ENCODE measurements at places on chromosomes 2 and 18.
A peak's percentile ranks its signal among the peaks of the same experiment; 100 is the strongest.

GRCh38 chr2:26699295-26699694 is 6.8 kb downstream of the KCNK3 start:
- DNase-seq = no peak

DNA sequence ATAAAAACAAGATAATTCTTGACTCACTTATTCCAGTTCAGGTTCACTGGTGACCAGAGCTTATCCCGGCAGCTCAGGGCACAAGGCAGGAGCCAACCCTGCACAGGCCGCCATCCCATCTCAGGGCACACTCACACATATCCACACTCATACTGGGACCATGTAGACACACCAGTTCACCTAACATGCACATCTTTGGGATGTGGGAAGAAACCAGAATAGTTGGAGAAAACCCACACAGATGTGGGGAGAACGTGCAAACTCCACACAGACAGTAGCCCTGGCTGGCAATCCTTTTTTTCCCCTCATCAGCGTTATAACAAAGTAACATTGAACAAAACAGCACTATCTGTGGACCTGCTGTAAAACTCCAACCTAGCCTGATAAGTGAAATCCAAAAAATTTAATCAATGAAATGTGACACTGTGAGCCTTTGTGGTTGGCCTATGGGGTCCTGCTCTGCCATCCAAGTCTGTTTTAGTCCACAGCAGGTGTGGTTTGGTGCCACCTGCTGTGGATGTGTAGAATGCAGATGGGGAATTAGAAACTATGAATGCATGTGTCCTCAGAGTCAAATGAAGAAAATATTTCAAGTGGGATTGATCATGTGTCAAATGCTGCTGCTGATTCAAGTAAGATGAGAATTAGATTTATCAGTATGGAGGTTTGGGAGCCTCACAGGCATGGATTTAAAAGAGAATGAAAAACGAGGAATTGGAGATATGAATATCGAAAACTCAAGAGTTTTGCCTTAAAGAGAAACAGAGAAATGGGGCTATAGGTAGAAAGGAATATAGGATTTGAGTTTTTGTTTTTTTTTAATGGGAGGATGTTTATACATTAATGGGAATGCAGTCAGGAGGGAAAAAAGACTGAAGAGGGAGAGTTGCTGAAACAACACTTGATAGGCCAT is 47.0 kb downstream of the UGP2 start:
- DNase-seq = peak; percentile 3

GRCh38 chr18:621291-622043 is 24.7 kb downstream of the CLUL1 start:
- DNase-seq = no peak

- no peak for DNase-seq
Measured at GRCh38 chr18:48924630-48925490, 25.9 kb downstream of the SMAD7 start.
